Muscle of leg (tissue), 16 donors: ENCODE measurements at places on chromosomes 13 and 19.
A peak's percentile ranks its signal among the peaks of the same experiment; 100 is the strongest.

DNA sequence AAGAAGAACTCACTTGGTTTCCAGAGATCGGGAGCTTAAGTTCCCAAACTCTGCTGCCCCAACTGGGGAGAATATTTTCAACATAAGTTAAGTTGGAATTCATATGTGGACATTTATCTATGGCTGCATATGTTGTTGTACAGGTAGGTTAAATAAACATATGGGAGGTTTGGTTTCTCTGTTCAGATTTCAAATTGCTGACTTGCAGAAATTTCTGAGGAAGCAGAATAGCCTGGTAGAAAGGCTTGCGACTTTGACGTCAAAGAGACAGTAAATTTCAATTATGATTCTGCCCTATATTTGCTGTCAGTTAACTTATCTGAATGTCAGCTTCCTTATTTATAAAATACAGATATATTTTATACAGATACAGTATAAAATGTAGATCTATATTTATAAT, 40.0 kb upstream of the TPP2 start:
- H3K36me3 ChIP-seq = no peaks in the 10 kb centered on the region
- H3K4me3 ChIP-seq = no peak overlapping the region
- no peaks in the 10 kb centered on the region for H3K27me3 ChIP-seq
- DNase-seq = no peak

DNA sequence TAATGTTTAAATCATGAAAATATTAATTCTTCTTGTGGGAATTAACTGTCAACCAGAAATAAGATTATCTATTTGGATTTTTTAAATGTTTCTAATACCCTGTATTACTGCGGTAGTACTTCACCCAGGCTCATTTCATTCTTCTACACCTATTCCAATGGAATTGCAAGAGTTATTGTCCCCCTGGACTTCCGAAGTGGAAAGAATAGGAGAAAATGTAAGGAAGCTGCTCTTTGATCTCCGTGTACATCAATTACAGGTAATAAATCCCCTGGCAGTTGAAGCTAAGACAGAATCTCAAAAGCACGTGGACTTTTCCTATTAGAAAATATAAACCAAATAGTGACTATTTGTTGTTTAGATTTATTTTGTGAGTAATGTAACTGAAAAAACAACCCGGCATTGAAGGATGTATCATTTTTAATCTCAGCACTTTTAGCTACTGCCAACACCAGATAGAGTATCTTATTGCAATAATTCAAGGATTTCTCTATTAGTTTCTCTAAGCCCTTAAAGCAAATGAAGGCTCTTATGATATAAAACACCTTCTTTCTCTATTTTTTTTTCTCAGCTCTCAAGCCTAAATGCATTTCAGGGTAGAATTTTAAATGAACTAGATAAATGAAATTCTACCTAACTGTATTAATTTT, 77.3 kb downstream of the MZT1 start:
- DNase-seq = no peak
- no peak overlapping the region for H3K27ac ChIP-seq
- no peaks in the 10 kb centered on the region for H3K36me3 ChIP-seq
- H3K4me3 ChIP-seq = no peak overlapping the region

DNA sequence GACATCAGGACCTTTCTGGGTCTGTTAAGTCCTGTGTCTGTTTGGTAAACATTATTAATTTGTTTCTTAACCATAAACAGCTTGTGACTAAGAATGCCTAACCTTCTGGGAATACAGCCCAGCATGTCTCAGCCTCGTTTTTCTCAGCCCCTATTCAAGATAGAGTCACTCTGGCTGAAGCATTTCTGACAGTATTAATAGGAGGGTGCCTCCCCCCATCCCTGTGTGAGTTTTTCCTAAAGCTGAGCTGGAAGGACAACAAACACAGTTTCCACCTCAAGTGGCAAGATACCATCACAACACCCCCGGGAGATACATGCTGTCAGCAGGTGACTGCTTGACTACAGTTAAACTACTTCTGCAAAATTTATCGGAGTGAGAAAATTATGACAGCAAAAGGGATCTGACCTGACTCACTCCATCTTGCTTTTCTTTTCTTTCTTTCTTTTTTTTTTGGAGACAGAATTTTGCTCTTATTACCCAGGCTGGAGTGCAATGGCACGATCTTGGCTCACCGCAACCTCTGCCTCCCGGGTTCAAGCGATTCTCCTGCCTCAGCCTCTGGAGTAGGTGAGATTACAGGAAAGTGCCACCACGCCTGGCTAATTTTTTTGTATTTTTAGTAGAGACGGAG, 59.3 kb upstream of the ABCC4 start:
- H3K27ac ChIP-seq = no peak overlapping the region
- no peak overlapping the region for H3K4me3 ChIP-seq
- H3K4me1 ChIP-seq = no peaks in the 10 kb centered on the region
- no peaks in the 10 kb centered on the region for H3K36me3 ChIP-seq
- no peak for DNase-seq

DNA sequence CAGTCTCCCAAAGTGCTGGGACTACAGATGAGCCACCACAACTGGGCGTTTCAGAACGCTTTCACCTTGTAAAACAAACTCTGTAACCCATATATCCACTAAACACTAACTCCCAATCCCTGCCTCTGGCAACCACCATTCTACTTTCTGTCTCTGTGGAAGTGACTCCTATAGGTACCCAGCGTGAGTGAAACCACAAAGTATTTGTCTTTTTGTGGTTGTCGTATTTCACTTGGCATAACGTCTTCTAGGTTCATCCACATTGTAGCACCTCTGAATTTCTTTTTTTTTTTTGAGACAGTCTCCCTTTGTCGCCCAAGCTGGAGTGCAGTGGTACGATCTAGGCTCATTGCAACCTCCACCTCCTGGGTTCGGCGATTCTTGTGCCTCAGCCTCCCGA, 44.8 kb downstream of the BRD4 start:
- peaks cover 5% of the 10 kb centered on the region for H3K36me3 ChIP-seq
- no peak overlapping the region for H3K4me3 ChIP-seq
- DNase-seq = no peak

DNA sequence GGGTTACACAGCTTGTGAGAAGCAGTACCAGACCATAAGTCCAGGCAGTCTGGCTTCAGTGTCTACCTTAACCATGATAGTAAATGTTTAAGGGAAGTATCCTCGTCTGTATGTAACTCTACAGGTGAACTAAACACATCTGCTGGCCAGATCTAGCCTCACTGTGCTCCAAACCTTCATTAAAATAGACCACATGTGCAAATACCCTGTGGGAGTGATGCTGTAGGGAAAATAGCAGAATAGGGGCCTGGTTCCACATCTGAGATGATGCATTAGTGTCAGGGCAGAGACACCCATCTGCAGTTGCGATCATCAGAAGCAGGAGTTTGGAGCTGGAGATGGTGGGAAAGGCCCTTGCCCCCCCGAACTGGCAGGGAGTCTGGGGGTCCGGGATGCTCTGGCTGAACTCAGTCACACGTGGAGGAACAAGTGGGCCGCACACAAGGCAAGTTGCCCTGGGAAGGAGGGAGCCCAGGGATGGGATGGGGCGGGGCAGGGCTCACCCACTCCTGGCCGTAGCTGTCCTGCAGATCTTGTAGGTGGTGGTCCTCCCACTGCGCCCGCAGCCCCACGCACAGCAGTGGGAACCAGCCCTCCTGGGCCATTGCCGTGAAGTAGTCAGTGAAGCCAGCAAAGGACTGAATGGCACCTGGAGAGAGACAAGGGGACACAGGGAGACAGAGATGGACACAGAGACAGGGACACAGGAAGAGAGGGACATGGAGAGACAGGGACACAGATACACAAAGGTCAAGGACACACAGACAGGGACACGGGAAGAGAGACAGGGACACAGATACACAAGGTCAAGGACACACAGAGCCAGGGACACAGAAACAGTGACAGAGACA, 7.3 kb downstream of the TMEM147 start:
- no peak overlapping the region for H3K4me3 ChIP-seq
- no peak overlapping the region for H3K27ac ChIP-seq
- H3K36me3 ChIP-seq = peaks cover 3% of the 10 kb centered on the region
- H3K27me3 ChIP-seq = peaks cover 13% of the 10 kb centered on the region

GRCh38 chr13:80029170-80029569, 311.8 kb downstream of the SPRY2 start:
- no peaks in the 10 kb centered on the region for H3K36me3 ChIP-seq
- H3K4me3 ChIP-seq = no peak overlapping the region
- no peak overlapping the region for H3K27ac ChIP-seq
- no peaks in the 10 kb centered on the region for H3K4me1 ChIP-seq

DNA sequence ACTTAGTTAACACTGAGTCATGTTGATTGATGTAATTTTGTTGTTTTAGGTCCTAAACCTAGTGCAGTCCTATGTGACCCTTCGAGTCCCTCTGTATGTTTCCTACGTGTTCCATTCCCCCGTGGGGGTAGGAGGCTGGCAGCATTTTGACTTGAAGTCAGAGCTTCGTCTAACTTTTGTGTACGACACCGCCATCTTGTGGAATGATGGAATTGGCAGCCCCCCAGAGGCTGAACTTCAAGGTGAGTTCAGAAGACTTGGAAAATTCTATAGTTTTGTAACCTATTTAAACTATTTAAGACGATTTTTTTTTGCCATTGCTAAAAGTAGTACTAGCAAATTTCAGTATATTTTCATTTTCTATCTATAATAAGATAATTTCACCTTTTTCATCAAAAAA, 117.9 kb downstream of the STOML3 start:
- peak; percentile 32 for DNase-seq
- H3K27me3 ChIP-seq = no peaks in the 10 kb centered on the region
- no peaks in the 10 kb centered on the region for H3K36me3 ChIP-seq
- no peak overlapping the region for H3K27ac ChIP-seq
